ENCODE measurements at places on chromosomes 4 and X.
A peak's percentile ranks its signal among the peaks of the same experiment; 100 is the strongest.

- no peak for DNase-seq
Measured at GRCh38 chr4:149175549-149175948, 640.1 kb downstream of the IQCM start.

- peak; percentile 37 for DNase-seq
Measured at GRCh38 chrX:115616943-115617563, 56.1 kb downstream of the PLS3 start.

DNA sequence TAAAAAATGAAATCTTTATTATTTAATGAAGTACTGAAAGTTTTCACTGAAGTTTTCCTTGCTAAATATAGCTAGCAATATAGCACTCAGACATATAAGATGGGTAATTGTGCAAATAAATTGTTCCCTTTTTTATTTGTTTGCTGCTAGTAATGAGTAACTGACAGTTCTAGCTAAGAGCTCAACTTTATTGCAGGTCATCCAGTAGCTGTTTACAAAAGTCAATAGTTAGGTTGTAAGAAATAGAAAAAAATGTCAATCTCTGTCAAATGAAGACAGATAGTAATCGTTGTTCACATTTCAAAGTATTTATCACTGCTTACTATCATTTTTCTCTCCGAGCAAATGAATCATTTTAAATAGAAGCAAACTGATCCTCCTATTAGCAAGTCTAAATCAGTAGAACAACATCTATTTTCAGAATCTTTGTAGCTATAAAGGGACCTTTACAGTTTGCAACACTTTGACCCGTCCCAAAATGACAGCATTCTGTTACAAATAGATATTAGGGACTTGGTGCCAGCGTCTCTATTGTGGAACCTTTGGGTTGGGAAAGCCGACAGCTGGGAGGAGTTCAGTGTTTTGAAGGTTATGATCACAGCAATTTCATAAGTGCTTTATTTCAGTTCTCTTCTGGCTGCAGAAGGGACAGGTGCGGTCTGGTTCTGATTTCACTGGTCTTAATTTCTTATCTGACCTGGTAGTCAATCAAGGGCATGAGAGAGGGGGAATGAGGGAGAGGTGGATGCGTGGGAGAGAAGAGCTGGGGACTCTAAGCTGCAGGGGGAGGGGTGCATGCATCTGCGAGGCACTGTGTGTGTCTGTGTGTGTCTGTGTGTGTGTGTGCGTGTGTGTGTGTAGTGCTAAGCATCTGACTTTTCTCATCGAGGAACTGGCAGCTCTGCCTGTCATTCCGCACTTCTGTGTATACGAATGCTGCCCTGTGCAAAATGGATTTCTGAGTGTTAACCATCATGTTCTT is 227.9 kb upstream of the PITX2 start:
- DNase-seq: no peak

GRCh38 chrX:7233580-7234406 is 85.8 kb upstream of the PUDP start:
- DNase-seq: no peak

GRCh38 chr4:11821772-11822430 is 393.2 kb upstream of the HS3ST1 start:
- DNase-seq: no peak

DNA sequence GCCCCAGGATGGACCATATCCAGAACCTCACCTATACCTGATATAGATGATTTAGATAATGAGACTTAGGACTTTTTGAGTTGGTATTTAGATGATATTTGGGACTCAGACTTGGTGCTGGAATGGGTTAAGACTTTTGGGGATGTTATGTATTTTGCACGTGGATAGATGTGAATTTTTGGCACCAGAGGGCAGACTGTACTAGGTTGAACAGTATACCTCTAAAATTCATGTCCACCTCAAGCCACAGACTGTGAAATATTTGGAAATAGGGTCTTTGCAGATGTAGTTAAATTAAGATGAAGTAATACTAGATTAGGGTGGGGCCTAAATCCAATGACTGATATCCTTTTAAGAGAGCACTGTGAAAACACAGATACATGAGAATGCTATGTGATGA is 15.6 kb downstream of the RBM41 start:
- DNase-seq: no peak

- no peak for DNase-seq
Measured at GRCh38 chr4:95546866-95547714, 1.7 kb downstream of the UNC5C start.

DNA sequence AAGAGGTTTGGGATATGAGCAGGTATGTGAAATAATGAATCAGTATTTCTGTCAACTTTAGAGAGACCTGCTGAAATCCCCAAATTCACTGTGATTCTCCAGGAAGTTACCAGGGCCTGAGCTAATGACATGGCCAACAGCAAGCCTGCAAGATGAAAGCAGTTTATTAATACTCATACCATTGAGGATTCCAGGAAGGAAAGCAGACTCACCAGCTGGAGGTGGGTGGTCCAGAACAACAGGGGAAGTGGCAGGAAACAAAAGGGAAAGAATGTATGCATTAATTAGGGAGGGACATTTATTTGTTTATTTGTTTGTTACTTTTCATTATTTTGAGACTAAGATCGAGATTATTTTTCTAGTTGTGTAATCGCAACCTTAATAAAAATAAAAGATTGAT is 196.6 kb upstream of the AGA start:
- DNase-seq: no peak

DNA sequence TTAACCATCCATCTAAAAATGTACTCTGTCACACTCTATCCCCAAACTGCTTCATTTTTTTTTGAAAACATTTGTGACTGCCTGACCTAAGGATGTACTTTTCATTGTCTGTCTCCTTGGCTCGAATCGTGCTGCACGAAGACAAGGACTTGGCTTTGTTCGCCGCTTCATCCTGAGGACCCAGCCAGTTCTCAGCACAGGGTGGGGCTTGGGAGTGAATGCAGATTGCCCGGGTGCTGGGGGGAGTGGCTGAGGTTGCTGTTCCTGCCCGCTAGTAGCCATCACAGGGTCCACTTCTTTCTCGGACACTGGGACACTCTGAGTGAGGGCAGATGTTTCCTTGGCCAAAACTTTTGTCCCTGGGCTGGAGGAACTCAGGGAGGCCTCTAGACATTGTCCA is 70.1 kb upstream of the CLCN4 start:
- no peak for DNase-seq

- no peak for DNase-seq
Measured at GRCh38 chrX:9700555-9700954, 65.1 kb downstream of the GPR143 start.

DNA sequence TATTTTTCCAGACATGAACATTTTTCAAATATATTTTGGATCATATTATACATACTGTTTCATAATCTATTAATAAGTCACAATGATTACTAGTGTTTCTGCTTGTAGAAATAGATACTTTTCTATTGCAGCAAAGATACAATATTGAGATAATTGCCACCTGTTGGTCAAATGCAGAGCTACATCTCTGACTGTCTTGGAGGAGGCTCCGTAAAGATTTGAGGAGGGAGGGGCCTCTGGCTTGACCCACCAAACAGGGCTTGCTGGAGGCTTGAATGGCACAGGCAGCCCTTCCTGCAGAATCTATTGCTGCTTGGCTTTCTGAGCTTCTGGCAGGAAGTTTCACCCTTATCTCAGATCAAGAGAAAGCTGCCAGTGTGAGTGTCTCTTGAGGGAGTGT is 99.3 kb upstream of the ARMCX2 start:
- DNase-seq: peak; percentile 1

DNA sequence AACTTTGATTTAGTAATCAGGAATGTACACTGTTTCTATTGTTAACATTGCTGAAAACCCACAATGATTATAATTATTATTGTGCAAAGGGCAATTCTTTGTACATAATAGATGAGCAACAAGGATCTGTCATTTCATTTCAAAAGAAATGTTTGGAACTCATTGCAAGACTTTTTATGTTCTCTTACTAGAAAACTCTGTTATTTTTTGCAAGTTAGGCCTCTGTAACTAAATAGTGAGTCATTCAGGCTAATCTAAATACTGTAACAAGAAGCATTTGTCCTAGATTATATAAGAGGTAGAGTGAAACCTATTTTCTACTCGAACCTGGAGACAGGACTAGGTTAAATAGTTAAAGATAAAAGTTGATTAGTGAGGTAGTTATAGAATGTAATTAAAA is 93.2 kb upstream of the FAM47B start:
- no peak for DNase-seq

GRCh38 chr4:26384380-26385057 is 63.7 kb downstream of the RBPJ start:
- DNase-seq: no peak

DNA sequence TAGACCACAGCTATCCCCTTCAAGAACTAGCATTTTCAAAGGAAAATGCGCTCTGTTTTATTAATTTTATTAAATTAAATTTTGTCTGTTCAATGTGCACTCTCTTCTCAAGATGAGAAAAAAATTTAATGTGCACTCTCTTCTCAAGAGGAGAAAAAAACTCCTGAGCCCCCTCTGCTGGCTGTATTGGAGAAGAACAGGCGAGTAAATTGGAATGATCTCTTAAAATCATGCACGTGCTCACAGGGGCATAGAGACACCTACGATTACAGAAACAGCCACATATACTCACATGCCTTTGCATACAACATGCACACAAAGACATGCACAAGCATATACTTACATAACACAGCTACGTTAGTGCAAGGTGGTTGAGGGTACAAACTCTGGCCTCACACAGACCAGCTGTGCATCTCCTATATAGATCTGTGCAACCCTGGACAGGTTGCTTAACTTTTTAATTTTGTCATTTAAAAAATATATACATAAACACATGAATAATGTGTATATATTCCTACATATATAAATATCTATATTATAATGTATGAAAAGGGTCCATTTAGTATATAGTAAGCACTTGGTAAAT is 176.2 kb upstream of the CXorf66 start:
- DNase-seq: peak; percentile 15

- DNase-seq: no peak
Measured at GRCh38 chrX:39759526-39760224, 338.1 kb downstream of the BCOR start.

GRCh38 chrX:84339507-84340364 is 151.7 kb upstream of the RPS6KA6 start:
- DNase-seq: no peak

DNA sequence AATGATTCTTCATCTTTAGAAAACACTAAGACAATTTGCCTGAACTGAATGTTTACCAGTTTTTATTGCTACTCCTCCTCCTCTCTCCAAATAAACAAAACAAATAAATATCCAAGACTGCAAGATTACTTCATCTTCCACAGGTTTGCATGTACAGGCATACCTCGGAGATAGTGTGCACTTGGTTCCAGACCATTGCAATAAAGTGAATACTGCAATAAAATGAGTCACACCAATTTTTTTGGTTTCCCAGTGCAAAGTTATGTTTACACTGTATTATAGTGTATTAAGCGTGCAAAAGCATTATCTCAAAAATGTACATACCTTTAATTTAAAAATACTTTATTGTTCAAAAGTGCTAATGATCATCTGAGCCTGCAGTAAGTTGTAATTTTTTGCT is 53.3 kb downstream of the FBXL5 start:
- no peak for DNase-seq

GRCh38 chr4:73450398-73451004 is 14.5 kb downstream of the AFP start:
- no peak for DNase-seq

DNA sequence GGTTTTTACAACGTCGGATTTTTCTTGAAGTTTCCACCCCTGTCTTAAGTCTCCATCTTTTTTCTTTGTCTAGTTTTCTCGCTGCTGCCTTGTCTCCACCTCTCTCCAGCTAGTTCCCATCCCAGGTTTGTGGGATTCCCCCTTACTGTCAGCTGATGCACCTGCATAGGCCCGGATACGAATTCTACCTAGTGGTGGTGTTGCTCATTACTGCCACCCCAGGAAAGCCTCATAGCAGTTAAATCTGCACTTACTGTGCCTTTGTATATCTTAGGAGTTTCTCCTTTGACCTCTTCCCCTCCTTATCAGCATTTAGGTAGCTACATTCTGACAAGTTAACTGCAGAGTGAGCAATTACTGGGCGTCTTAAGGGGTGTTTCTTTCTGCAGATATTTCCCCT is 1693.1 kb upstream of the TENM3 start:
- no peak for DNase-seq

DNA sequence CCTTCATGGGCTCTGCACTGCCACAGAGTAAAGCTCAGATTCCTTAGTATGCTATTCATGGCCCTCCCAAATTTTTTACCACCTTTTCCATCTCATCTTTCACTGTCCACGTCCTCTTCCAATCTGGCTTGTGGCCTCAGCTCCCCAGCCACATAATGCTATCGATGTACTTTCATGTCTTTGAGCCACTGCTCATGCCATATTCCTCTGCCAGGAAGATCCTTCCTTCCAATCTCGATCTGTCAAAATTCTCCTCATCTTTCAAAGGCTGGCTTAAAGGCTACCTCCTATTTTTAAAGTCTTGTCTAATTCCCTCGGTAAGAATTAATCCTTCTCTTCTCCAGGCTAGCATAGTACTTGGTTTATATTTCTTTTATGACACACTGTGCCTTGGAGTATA is 233.3 kb upstream of the GPC4 start:
- no peak for DNase-seq

DNA sequence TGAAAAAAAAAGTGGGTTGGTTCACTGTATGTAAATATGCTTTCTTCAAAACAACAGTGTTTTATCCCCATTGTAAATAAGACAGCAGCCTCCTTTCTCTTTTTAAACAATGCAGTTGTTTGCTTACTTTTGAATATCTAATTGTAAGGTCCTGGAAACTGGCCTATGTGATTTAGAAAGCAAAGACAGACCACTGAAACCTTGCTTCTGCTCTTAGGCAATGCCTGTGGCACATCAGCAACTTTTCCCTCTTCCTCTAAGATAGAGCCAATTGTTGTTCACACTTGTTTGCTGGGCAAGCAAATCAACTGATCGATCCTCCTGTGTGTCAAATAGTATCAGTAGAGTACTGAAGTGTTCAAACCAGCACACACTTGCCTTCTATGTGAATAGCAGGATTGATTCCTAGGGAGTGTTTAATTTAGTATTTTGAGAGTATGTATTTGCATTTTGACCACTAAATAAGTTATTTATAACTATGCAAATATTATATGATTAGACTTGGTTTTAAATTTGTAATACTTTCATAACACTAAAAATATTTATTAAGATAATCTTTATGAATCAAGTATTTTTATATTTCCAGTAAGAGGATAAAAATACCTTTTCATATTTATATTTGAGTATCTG is 55.4 kb upstream of the GRPR start:
- no peak for DNase-seq

- DNase-seq: no peak
Measured at GRCh38 chrX:68844581-68844980, 15.8 kb downstream of the EFNB1 start.

All from SW 1271 (cell line).